ENCODE measurements at places on chromosomes 12 and 14.

DNA sequence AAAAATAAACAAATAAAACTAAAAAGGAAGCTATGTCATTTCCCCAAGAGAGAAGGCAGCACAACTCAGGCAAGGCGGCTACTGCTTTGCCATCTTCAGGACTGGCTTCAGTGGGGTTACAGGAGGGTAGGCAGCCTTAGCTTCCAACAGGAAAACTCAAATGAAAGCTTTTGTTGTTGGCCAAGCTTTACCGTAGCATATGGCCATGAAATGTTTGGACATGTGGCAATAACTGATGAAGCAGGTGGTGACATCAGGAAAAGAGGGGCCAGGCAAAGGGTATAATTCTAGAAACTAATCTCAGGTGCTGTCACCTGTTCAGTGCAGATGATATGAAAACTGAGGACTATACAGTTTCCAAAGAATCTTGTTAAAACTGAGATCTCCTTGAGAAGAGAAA is 22.8 kb upstream of the NPFF start:
- DNase-seq, result no peak

DNA sequence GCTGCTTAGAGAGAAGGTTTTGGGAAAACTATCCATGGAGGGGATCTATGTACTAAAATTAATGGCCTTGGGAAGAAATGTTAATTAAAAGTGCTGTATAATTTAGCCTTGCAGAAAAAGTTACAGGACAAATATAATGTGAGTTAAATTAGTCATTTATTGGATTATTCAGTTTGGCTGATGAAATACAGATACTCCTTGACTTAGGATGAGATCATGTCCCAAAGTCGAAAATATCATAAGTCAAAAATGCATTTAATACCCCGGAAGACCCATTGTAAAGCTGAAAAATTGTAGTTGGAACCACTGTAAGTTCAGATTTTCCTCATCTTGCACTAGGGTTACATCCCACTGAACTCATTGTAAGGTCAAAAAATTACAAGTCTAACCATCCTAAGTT is 9.7 kb downstream of the RTRAF start:
- no peak for DNase-seq

- DNase-seq, result no peak
Observed at GRCh38 chr14:99524091-99524661, 43.0 kb downstream of the CCNK start.

GRCh38 chr14:31703056-31703455 is 141.9 kb downstream of the NUBPL start:
- DNase-seq, result no peak

GRCh38 chr14:75264036-75264435 is 14.6 kb upstream of the FOS start:
- DNase-seq, result no peak

DNA sequence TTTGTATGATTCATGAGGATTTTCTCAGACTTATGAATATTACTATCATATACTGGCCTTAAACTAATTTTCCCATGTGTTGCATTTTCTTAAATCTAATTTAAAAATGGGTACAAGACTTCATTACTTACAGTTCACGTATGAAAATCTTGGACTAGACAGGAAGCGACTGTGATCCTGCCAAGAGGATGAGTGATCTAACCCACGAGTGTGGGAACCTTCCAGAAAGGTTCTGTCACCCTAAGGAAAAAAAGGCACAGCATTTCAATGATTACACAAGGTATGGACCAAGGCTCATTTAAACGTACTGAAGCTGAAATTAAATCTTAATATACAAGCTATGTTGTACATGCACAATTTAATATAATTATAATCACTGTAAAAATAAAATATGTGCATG is 293.5 kb upstream of the DIO2 start:
- DNase-seq, result no peak

DNA sequence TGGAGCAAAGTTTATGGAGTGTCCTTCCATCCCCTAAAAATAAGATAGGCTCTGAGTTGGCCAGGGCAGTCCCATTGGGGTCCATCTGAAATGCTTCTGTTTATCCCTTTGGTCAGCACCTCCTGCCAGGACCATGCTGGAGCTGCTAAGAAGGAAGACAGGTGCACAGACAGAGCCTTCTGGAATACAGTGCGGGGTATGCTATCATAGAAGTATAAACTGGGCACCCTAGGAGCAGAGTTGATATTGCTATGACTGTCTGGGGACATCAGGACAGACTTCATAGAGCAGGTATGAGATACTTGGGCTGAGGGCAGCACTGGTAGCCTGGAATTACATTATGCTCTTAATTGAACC is 170.4 kb upstream of the HIF1A start:
- DNase-seq, result no peak

GRCh38 chr14:26143057-26143456 is 454.8 kb downstream of the NOVA1 start:
- no peak for DNase-seq

GRCh38 chr12:98060411-98060810 is 455.0 kb upstream of the TMPO start:
- peak; percentile 76 for DNase-seq

DNA sequence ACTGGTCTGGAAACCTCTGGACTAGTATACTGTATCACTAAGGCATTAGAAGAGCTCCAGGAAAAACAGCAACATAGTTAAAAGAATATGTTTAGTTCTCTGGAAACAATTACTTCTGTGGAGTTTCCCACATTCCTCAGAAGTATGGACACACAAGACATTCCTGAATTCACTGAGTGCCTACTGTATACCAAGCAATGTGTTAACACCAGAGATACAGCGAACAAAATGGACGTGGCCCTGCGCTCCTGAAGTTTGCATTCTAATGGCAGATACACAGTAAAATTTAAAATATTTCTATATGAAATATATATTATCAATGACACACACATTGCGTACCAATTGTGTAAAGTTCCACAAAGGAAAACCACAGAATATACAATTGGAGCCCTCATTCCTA is 1.1 kb downstream of the ANGEL1 start:
- no peak for DNase-seq

- no peak for DNase-seq
Observed at GRCh38 chr14:69199786-69200185, 8.5 kb downstream of the EXD2 start.

DNA sequence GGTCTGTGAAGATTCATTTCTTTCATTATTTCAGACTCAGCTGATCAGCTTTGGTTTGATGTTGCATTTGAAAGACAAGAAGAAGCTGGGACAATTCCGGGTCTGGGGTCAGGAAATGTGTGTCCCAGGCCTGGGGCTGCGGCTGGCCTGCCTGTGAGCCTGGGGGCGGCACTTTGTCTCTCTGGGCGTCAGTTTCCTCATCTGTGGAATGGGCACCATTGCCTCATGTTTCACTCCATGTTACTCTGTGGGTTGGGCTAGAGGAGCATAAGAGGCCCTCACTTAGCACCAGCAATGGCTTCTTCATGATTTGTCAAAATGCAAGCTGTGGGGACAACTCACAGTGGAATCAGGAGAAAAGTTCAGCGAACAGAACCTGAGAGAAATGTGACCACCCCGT is 570.1 kb downstream of the VRK1 start:
- no peak for DNase-seq

DNA sequence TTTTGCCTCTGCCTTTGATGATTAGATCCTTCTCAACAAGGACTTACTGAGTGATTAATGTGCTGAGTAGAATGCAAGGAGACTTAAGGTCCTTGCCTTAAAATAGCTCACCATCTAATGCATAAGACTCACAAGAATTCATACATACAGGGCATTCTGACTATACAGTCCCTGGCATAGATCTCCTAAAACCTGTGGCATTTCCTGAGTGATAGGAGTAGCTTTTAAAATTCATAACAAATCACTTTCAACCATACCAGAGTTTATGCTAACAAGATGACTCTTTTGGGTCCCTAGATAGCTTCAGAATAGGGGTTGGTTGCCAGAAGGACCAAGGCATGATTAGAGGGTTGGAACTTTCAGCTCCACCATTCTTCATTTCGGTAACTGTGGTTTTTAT is 48.8 kb downstream of the STXBP6 start:
- no peak for DNase-seq

DNA sequence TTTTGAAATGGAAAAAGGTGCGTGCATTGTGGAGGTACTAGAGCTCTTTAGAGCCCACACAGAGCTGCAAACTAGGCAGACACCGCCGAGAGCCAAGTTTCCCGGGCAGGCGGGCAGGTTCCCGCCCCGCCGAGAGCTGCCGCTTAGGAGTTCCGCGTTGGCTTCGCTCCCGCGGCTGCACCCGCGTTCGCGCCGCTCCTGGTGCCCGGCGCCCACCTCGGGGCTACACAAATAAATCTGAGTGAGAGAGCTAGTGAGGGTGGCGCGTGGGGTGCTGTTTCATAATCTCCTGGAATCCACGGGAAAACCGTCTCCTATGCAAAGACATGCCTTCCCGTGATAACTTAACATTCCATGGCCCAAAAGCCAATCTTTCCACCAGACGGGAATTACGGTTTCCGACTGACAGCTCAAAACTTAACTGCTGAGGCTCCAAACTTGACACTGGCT is 645 bp downstream of the KITLG start:
- DNase-seq, result no peak

GRCh38 chr14:20746566-20746965 is 879 bp downstream of the EDDM3A start:
- DNase-seq, result no peak

DNA sequence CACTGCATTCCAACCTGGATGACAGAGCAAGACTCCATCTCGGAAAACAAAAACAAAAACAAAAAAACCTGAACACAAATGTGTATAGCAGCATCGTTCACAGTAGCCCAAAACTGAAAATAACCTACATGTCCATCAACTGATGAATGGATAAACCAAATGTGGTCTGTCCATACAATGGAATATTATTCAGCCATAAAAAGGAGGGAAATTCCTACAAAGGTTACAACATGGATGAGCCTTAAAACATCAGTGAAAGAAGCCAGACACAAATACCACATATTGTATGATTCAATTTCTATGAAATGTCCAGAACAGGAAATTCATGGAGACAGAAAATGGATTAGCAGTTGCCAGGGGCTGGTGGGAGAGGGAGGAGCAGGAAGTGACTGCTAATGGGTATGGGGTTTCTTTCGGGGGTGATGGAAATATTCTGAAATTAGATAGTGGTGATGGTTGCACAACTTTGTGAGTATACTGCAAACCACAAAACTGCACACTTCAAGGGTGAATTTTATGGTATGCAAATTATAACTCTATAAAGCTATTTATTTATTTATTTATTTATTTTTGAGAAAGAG is 4.0 kb downstream of the MYL2 start:
- no peak for DNase-seq

DNA sequence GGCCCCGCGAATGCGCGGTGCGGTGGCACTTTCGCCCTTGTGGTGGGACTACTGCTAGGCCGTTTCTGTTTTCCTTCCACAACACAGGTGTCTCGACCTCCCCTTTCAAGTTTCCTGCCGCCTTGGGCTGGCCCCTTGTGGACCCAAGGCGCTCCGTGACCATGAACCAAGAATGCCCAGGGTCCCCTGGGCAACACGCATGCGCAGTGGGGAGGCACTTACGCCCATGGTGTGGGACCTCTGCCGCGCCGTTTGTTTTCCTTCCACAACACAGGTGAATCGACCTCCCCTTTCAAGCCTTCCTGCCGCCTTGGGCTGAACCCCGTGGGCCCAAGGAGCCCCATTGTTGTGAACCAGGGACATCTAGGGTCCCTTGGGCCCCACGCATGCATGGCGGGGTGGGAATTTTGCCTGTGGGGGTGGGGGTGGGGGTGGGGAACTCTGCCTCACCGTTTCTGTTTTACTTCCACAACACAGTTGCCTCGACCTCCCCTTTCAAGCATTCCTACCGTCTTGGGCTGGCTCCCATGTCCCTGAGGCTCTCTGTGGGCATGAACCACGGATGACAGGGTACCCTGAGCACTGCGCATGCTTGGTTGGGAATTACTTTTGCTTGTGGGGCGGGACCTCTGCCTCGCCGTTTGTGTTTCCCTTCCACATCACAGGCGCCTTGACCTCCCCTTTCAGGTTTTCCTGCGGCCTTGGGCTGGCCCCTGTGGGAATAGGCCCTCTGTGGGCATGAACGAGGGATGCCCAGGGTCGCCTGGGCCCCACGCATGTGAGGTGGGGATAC is 355.1 kb downstream of the ALG10 start:
- no peak for DNase-seq

- DNase-seq, result no peak
Observed at GRCh38 chr12:78164154-78164553, 333.5 kb downstream of the NAV3 start.

- no peak for DNase-seq
Observed at GRCh38 chr12:110590059-110590458, 6.9 kb upstream of the PPTC7 start.

- DNase-seq, result no peak
Observed at GRCh38 chr12:74988156-74988555, 221.5 kb downstream of the KCNC2 start.

GRCh38 chr12:13562915-13563742 is 366.6 kb downstream of the EMP1 start:
- no peak for DNase-seq

DNA sequence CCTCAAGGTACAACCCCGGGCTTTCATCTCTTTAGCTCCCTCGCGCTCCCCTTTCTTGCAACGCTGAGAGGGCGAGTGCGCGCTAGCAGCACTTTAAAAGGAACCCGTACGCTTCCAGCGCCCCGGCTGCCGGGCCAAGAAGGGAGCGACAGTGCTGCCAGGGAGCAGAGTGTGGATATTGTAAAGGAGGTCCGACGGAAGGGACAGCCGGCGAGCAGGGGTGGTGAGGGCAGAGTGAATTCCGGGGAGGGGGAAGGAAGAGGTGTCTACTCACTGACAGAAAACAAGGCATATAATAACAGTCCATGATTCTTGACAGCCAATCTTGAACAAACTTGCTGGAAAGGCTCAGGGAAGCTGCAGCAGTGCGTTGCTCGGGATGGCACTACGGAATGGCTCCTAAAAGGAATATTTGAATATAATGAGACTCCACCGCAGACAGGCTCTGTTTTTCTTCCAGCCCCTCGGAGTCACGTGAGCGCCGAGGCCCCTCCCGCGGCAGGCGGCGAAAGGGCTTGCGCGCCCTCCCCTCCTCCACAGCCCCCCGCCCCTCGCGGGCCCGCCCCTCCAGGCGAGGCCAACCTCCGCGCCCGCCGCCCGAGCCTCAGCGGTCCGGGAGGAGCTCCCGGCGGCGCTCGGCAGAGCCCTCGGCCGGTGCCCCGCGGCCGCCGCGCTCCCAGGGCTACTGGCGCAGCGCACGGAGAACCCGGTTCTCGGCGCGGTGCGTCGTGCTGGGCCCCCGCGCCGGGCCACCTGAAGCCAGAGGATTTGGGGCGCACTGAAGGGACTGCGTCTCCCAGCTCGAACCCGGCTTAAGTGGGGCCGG is 3.4 kb downstream of the BMP4 start:
- DNase-seq, result no peak

DNA sequence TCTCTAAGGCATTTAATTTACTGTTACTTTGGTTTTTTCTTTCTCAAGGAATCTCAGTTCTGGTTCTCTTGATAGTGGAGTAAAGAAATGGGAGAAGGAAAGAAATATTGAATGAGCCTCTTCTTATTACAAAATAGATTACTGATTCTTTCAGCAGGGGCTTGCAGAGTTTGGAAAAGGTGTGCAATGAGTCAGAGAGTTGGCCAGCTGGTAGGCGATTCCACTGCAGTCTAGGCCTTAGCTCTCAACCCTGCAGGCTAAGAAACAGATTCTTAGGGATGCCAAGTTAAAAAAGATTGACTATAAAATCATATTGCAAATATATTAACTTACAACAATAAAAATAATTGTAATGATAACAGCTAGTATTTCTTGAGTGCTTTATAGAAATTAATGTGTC is 25.8 kb downstream of the NR1H4 start:
- no peak for DNase-seq

- no peak for DNase-seq
Observed at GRCh38 chr14:105845725-105846309, 319.4 kb downstream of the TMEM121 start.

- no peak for DNase-seq
Observed at GRCh38 chr12:21676776-21677175, 19.1 kb upstream of the LDHB start.
